ENCODE measurements at places on chromosomes 13 and 19.
A peak's percentile ranks its signal among the peaks of the same experiment; 100 is the strongest.

DNA sequence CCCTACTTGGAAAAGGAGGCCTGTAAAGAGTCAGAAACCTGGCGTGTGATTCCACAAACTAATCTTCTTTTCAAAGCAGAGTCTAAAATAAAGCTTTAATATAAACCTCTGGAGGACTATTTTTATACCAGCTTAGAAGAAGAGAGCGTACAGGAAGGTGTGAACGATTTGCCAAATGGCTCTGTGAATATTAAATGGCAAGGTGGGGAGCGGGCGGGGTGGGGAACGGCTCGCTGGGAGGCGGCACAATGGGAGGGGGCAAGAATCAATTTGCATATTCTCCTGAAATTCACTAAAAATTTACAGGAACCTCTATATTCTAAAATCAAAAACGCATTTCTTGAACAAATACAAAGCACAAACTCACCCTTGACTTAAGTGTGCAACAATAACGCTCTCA is 982 bp downstream of the ZNF780B start:
- DNase-seq = no peak

GRCh38 chr19:58021541-58022282 is 12.1 kb upstream of the ZSCAN1 start:
- DNase-seq = peak; percentile 50

GRCh38 chr13:50842251-50842989 is 1.1 kb downstream of the DLEU7 start:
- DNase-seq = no peak

DNA sequence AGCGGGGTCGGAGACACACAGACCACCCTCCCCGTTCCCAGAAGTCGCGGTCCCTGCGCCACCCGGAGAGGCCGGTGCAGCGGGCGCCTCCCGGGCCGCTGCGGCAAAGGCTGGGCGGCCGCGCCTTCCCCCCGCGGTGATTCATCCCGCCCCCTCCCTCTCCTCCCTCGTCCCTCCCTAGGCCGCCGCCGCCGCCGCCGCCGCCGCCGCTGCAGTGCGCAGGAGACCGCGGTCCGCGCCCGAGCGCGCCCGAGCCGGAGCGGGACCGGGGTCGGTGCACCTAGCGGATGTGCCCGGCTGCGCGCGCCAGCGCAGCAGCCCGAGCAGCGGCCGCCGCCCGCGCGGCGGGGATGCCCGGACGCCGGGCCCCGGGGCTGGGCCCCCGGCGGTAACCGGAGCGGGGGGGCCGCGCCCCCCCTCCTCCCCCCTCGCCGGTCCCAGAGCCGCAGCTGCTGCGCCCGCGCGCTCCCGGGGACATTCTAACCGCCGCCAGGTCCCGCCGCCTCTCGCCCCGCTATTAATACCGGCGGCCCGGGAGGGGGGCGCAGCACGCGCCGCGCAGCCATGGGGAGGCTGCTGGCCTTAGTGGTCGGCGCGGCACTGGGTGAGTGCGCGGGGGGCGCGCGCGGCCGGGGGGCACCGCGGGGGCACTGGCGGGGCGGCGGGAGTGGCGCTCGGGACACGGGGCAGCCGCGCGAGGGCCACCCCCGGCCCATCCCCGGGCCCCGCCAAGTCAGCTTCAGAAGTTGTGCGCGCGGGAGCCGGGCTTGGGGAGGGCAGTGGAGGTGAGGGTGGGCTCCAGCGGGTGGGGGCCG is at the start of gene SCN1B:
TSS of gene SCN1B (plus strand) at position 214 of the 815 bp plus-strand sequence. CDS start at position 565, 351 bp downstream.
- DNase-seq = peak; percentile 78

- no peak for DNase-seq
These were observed 18.3 kb upstream of the ZNF846 start for GRCh38 chr19:9786819-9787218.

- DNase-seq = peak; percentile 95
These were observed at the start of gene RAD23A for GRCh38 chr19:12945479-12946091. Gene RAD23A, plus strand, starts transcription at chr19:12945862. Its CDS starts 87 bp downstream, at chr19:12945949.

GRCh38 chr19:33953592-33953991 is 156.9 kb downstream of the KCTD15 start:
- no peak for DNase-seq

DNA sequence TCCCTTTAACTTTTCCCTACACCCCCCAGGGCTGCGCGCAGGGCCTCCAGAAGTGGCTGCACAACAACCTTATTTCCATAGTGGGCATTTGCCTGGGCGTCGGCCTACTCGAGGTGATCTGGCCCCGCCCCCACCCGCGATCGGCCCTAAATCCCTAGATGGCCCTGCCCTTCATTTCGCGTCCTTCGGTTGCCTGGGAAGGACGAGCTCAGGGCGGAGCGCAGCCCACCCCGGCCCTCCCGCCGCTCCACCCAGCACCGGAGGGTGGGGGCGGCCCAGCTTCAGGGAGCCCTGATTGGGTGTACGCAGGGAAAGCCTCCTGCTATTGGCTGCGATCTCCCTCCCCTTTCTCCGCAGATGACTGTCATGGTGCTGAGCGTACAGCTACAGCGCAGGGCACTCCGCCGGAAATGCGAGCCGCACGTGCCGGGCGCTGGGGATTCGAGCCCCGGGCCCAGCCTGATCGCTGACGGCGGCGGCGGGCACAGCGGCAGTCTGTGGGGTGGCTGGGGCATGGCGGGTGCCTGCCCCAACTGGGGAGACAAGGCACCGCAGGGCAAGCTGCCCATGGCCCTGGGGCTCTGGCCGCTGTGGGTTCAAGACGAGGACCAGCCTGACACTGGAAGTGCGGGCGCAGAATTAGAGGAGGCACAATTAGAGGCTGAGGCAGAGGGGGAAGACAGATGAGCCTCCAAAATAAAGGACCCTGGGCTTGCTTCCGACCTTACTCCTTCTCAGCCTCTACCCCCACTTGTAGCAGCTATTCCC is 4.3 kb downstream of the CD37 start:
- DNase-seq = peak; percentile 12

DNA sequence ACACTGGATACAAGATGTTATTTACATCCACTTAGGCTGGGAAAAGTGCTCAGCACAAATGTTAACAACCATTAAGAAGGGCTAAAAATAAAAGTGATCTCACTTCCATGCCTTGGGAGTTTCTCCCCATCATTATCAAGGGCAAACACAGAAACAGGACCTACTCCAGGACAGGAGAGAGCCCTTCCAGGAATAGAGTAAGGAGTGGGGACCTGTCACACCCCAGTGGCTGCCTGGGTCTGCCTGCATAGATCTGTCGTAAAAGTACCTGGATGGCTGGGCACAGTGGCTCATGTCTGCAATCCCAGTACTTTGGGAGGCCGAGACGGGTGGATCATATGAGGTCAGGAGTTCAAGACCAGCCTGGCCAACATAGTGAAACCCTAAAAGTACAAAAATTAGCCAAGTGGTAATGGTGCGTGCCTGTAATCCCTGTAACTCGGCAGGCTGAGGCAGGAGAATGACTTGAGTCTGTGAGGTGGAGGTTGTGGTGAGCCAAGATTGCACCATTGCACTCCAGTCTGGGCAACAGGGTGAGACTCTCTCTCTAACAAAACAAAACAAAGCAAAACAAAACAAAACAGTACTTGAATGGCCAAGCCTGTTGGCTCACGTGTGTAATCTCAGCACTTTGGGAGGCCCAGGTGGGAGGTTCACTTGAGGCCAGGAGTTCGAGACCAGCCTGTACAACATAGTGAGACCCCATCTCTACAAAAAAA is 5.6 kb downstream of the ATP8A2 start:
- DNase-seq = no peak

Data from GM13977 (cell line).